ENCODE measurements at places on chromosomes 1 and 21.
A peak's percentile ranks its signal among the peaks of the same experiment; 100 is the strongest.

DNA sequence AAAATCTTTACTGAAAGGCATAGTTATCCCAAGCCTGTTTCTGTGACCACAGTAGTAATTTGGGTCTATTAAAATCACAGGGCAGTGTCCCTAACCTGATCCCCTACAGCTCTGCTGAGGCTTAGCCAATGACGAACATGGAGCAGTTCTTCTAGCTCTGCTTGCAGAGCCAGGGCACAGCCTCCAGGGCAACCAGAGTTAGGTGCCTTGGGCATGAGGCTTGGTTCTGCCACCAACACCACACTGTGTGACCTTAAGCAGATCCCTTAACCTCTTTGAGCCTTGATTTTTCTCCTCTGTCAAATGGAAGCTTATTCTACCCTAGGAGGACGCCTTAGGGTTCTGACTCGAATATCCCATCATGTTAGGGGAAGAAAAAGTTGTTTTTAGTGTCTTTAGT lies 86.7 kb upstream of the TLR5 start:
- DNase-seq: no peak

- peak; percentile 43 for DNase-seq
Observed at GRCh38 chr1:246566813-246567645, 773 bp downstream of the CNST start.

DNA sequence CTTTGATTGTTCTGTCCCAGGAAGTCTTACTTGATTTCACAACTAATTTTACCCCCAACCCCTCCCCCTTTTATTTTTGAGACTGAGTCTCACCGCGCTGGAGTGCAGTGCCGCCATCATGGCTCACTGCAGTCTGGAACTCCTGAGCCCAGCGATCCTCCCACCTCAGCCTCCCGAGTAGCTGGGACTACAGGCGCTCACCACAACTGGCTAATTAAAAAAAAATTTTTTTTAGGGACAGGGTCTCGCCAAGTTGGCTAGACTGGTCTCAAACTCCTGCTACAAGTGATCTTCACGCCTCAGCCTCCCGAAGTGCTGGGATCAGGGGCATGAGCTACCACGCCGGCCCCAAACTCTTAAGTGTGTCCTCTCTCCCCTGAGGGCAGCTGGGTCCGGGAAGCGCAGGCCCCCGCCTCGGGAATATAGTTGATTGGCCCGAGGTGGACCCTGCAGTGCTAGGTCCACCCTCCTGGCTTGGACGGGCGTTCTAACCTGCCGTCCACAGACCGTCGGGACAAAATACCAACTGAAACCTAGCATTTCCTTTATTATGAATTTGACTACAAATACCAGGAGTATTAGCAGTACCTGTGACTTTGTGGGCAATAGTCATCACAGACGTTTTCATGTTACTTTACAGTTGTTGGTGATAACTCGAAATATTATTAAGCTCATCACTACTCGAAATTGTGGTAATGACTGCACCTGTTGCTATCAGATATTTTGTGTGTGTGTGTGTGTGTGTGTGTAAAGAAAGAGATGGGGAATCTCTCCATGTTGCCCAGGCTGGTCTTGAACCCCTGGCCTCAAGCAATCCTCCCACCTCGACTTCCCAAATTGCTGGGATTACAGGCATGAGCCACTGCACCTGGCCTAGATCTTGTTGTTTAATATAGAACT lies 642 bp upstream of the PARP1 start:
- no peak for DNase-seq

- no peak for DNase-seq
Observed at GRCh38 chr1:200351826-200352549, 57.8 kb downstream of the ZNF281 start.

- DNase-seq: peak; percentile 78
Observed at GRCh38 chr1:12617901-12618660, at the start of gene DHRS3. Gene DHRS3 (minus strand): TSS chr1:12618210. CDS start chr1:12617348, 862 bp downstream.

DNA sequence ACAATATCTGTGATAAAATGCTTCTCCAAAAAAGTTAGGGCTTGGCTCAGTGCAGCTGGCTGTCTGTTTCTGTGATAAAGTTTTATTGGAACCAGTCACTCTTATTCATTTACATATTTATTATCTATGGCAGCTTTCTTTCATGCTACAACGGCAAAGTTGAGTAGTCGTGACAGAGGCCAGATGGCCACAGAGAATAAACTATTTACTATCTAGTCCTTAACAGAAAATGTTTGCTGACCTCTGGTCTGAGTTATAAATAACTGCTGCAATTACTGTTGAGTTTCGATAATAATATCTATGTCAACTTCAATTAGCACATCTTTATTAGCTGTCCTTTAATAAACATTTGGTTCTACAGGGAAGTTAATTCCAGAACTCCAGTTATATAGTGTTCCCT lies 180.2 kb upstream of the RUNX1 start:
- no peak for DNase-seq

- DNase-seq: peak; percentile 26
Observed at GRCh38 chr1:210302501-210302900, 26.2 kb upstream of the HHAT start.

GRCh38 chr1:103457886-103458455 lies 67.5 kb upstream of the RNPC3 start:
- no peak for DNase-seq

DNA sequence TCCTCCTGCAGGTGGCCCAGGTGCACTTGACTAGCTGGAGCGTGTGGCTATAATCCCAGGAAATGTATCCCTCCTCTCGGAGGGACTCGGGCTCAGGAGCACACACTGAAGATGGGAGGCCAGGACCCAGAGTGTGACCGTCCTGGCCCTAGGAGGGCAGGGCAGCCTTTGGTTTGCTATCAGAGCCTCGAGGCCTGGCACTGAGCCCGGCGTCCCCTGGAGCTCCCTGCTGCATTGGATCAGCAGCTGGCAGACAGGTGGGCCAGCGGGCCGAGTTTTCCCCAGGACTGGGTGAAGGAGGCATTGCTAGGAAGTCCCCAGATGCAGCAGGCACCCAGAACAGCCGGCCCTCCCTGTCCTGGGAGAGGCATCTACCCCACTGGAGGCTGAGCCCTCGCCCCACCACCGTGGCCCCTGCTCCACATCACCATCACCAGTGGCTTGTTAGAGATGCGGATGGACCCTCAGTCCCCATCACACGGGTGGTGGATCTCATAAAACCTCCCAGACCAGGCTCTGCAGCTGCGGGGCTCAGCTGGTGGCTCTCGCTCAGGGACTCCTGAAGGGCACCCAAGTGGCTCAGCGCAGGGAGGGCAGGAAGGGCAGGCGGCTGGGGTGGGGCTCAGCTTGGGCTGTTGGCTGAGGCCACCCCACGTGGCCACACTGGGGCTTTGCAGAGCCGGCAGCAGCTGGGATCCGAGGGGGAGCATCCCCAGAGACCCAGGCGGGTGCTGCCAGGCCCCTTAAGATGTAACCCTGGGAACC lies 32.7 kb upstream of the POFUT2 start:
- DNase-seq: no peak

DNA sequence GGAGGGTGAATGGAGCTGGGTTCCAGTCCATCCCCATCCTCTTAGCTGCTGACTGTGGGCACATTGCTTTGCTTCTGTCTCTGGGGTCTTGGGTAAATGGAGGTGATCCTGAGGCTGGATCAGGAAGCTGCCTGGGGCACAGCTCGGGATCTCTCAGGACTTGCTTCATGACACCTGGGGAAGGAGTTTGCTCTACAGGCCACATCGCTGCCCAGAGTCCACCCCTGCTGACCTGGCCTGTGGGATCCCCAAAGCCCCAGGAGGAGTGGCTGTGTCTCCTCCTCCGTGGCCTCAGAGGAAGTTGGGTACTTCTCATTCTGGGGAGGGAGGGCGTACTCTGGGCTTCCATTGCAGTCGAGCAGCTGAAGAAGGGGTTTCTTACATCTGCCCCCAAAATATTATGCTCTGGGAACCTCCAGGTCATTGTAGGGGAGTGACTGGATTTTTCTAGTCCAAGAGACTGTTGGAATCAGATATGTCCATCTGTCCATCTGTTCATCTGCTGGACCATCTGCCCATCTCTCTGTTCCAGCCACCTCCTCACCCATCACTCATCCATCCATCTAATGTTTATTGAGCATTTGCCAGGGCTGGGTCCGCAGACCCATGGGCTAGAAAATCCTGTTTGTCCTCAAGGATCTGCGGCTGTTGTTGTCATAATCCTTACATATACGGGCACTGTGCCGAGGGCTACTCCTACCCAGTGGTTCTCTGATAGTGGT lies 45.9 kb downstream of the ARHGEF10L start:
- no peak for DNase-seq

DNA sequence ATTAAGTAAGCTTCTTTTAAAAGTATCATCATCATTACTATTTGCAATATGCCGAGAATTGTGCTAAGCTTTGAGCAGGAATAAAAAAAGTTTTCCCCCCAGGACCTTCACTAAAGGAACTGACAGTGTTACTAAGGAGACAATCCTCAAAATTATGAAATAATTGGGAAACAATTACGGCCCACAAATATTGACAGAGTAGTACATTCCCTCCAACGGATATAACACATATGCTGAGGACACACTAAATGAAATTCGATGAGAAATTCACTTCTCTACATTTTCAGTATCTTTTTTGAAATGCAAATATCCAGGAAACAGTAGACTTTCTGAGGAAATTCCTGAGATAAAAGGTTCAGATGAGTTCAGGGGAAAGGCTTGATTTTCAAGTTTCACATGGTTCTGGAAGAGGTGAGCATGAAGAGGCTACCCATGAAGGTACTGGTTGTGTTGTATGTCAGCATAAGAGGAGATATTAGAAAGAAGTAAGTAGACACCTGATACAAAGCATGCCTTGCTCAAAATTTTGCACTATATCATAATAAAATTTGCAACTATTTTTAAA lies 171.2 kb upstream of the NR5A2 start:
- no peak for DNase-seq

DNA sequence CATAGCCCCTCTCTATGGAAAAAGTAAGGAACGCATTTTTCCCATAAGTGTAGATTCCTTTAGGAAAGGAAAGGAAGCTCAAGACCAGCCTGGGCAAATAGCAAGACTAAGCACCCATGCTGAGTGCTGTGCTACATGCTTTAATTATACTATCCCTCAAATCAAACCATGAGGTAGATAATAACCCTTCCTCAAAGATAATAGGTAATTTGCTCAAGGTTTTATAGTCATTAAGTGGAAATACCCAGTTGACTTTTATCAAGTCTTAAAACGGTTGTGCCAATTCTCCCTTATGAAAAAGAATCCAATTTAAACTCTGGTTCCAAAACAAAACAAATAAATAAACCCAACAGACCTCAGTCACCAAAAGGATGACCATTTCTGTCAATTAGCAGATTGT lies 3.4 kb downstream of the KIAA0319L start:
- DNase-seq: no peak

GRCh38 chr1:110341872-110342331 lies 2.7 kb downstream of the RBM15 start:
- no peak for DNase-seq

DNA sequence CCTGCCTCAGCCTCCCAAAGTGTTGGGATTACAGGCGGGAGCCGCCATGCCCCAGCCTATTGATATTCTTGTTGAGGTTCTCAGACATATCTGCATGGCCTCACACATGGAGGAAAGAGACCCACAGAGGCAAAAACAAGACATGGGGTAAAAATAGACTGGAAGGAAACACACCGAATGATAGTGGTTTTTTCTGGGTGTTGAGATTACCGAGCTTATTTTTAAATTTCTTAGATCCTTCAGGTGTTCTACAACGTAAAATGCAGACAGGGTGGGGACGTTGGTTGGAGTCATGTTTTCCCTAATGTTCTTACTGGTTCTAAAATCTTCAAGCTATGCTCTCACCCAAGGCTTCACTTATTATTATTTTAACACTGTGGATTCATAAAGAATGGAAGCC lies 23.9 kb upstream of the RUNX3 start:
- no peak for DNase-seq

GRCh38 chr21:24509131-24509530 lies 1098.2 kb downstream of the MRPL39 start:
- no peak for DNase-seq

DNA sequence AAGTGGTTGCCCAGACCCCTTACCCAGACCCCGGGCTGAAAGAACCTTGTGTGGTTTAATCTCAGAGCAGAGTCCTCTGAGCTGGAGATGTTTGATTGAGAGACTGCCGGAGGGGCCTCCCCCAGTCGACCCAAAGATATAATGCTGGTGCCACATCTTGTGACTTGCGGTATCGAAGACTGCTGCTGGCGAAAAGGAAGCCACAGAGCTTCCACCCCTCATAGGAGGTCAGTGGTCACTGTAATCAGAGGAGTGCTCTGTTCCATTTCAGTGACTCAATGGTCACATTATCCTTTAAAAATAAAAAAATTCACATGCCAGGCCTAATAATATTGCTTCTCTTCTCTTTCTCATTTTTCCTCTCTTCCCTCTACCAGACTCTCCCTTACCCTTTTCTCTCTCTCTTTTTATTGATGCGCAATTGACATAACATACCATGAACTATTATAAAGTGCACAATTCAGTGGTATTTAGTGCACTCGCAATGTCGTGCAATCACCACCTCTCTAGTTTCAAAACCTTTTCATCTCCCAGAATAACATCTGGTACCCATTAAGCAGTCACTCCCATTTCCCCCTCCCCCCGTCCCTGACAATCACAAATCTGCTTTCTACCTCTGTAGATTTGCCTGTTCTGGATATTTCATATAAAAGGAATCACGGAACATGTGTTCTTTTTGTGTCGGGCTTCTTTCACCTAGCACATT lies 52.6 kb upstream of the LYST start:
- DNase-seq: no peak

DNA sequence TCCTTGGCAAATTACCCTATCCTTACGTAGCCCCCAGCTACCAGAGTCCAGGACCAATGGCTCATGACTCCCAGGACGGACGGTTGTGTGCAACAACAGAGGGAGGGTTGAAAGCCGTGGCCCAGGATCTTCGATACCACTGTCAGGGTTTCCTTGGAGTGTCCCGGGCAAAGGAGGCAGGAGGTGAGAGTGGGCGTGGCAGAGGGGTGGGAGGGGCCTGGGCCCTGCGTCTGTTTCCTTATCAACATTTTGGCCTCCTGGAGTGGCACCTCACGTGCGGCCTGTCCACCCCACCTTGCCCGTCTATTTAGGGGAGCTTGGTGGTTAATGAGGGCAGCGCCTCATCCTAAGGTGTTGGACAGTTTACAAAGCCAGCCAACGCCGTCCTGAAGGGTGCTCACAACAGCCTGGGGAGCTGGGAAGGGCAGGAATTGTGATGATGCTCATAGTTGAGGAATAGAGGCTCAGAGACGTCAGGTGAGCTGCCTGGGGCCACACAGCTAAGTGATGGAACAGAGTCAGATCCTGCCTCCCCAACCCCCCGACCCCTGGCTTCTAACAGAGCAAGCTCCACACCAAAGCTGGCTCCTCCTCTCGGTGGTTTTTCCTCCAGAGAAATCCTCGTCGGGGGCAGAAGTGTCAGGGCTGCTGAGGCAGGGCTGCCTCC lies 17.4 kb upstream of the ARHGEF10L start:
- DNase-seq: no peak
